GM12891 (cell line): ENCODE measurements at places on chromosomes 5 and 9.

GRCh38 chr9:29826421-29826820 lies 2253.1 kb upstream of the C9orf72 start:
- DNase-seq, result no peak

- DNase-seq, result no peak
Observed at GRCh38 chr5:89080467-89081116, 197.6 kb upstream of the MEF2C start.

DNA sequence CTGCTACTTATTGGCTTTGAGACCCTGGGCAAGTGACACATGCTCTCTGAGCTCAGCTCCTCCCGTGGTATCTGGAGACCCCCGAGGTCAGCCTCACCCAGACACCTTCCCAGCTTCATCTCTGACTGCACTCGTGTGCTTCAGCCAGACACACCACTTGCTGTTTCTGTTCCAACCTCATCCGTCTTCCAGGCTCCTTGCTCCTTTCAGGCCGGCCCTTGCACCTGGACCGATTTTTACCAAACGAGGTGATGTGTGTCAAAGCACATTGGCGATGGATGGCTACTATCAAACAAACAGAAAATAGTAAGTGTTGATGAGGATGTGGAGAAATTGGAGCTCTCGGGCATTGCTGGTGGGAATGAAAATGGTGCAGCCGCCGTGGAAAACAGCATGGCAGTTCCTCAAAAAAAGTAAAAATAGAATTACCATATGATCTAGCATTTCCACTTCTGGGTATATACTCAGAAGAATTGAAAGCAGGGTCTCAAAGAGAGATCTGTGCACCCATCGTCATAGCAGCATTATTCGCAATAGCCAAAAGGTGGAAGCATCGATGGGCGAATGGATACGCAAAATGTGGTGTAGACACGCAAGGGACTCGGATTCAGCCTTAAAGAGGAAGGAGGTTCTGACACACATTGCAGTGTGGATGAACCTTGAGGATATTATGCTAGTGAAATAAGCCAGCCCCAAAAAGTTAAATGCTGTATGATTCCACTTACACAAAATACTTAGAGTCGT lies 96.1 kb upstream of the IER5L start:
- no peak for DNase-seq

DNA sequence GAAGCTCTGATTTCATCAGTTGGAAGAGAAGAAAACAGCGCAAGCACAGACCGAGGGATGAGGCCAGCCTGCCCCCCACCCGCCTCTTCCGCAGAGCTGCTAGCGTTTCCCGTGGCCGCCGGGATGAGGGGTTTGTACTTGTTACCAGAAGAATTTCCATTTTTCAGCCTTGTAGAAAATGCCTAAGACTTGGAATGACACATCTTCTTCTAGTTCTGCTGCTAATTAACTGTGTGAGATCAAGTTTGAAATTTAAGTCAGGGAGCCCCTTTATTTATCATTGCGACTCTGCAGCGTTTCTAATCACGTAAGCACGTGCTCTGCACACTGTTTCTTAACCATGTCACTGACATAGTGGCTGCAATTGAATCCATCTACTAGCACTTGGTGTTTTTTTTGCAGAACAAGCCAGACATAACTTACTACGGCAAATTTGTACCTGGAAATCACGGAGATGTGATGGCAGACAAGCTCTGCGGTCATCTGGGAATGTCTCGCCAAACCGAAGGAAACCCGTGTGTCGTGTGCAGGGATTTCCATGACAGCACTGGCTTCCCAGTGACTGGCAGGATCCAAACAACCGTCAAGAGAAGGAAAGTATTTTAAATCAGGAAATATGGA lies 41.8 kb upstream of the ROR2 start:
- no peak for DNase-seq

GRCh38 chr9:69454321-69454720 lies 129.3 kb downstream of the ENTREP1 start:
- no peak for DNase-seq

- DNase-seq, result no peak
Observed at GRCh38 chr5:81183811-81184748, 49.0 kb upstream of the CKMT2 start.

- no peak for DNase-seq
Observed at GRCh38 chr9:108643731-108644510, 211.9 kb downstream of the ACTL7B start.

DNA sequence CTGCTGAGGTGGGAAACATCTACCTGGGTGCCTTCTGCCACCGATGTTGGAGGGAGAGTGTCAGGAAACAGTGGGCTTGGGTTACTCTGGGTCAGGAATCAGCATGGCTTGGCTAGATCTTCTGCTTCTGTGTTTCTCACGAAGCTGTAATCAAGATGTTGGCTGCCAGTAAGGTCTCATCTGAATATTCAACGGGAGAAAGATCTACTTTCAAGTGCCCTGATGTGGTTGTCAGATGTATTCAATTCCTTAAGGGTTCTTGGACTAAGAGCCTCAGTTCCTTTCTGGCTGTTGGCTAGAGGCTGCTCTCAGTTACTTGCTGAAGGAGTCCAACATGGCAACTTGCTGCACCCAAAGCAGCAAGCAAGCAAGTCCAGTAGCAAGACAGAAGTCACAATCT lies 41.9 kb upstream of the STOM start:
- DNase-seq, result no peak

- no peak for DNase-seq
Observed at GRCh38 chr5:178769617-178770260, 39.3 kb upstream of the ZNF354A start.

- no peak for DNase-seq
Observed at GRCh38 chr5:56410696-56411095, 177.6 kb upstream of the ANKRD55 start.

- no peak for DNase-seq
Observed at GRCh38 chr5:122500245-122501088, 188.4 kb downstream of the SNCAIP start.

- DNase-seq, result no peak
Observed at GRCh38 chr5:62331921-62332320, 25.9 kb downstream of the KIF2A start.

GRCh38 chr5:106380736-106381135 lies 1290.0 kb downstream of the EFNA5 start:
- no peak for DNase-seq

DNA sequence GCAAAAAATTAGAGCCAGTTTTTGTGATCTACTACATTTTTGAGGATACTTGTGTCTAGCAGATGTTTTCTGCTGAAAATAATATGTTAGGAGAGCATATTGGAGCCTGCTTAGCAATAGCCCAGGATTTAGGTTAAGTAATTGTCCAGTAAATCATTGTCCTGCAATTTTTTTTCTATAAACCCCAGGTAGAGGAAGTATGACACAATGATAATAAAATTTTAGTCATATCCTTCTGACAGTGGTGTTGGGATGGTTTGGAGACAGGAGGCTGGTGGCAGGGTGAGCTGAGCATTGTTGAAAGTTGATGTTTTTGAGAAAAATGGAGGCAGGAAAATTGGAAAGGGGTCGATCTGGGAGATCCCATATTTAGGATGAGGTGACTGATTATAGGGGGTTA lies 3.5 kb downstream of the SNCAIP start:
- no peak for DNase-seq

DNA sequence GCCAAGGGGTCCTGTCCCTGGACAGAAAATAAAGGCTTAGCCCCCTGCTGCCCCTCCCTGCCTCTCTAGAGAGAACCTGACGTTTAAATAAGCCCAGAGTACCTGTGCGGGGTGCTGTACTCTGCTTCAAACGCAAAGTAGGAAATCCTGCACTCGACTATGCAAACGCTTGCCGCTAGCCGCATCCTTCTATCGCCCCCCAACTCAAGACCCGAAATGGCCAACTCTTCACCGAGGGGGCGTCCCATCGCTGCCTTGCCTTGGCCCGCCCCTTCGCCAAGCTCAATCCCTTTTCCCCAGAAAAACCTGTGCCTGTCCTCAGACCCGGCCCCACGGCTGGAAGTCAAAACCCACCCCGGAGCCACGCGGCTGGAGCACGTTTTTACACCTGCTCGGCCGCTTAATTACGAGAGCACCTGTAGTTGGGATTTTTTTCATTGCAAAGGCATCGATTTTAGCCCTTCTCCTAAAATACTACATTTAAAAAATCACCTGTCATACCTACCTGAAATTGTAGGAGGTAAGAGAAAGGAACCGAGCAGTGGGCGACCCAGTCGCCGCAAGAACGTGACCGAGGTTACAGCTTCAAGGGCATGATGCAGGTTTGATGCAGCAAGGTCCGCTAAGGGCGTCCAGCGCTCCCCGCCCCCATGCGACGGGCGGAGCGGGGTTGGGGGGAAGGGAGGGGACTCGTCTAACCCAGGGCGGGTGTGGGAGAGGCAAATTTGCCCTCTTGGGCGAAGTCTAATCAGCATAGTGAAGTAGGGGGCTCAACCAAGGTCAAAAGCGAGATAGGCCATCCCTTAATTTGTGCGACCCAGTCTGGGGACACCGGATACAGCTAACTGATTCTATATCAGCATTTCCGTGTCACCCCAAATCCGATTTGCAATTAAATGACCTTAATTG lies 3.5 kb downstream of the ELAVL2 start:
- DNase-seq, result no peak

DNA sequence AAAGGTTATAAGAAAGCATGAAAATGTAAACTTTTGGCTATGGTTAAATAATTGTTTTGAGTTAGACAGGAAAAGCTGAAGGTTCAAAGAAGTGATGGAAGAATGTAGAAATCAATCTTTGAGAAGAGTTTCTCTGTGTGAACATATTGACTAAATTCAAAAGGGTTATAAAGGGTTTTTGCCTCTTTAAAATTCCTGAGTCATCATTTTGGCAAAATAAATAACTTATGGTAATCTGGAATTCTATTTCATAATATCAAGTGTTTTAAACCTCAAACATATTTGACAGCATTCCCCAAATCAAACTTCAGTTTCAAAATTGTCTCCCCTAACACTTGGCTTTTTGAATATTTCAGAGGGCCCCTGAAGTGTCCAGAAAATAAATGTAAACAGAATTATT lies 60.6 kb upstream of the SPINK5 start:
- DNase-seq, result no peak

DNA sequence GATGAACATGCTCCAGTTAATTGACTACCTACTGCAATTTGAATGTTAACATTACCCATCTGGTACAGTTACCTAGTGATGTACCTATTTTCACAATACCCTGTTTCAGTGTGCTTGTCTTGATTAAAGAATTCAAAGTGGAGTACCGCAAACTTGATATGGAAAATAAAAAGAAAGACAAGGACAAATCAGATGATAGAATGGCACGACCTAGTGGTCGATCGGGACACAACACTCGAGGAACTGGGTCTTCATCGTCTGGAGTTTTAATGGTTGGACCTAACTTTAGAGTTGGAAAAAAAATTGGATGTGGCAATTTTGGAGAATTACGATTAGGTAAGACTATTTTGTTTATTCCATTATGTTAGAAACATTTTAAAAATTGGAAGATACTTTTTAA lies 33.5 kb downstream of the CSNK1G3 start:
- no peak for DNase-seq

GRCh38 chr9:76912636-76913275 lies 6.8 kb upstream of the PRUNE2 start:
- DNase-seq, result no peak

GRCh38 chr5:108905805-108906204 lies 158.1 kb downstream of the FER start:
- no peak for DNase-seq

GRCh38 chr5:87394411-87395165 lies 18.1 kb downstream of the CCNH start:
- no peak for DNase-seq

DNA sequence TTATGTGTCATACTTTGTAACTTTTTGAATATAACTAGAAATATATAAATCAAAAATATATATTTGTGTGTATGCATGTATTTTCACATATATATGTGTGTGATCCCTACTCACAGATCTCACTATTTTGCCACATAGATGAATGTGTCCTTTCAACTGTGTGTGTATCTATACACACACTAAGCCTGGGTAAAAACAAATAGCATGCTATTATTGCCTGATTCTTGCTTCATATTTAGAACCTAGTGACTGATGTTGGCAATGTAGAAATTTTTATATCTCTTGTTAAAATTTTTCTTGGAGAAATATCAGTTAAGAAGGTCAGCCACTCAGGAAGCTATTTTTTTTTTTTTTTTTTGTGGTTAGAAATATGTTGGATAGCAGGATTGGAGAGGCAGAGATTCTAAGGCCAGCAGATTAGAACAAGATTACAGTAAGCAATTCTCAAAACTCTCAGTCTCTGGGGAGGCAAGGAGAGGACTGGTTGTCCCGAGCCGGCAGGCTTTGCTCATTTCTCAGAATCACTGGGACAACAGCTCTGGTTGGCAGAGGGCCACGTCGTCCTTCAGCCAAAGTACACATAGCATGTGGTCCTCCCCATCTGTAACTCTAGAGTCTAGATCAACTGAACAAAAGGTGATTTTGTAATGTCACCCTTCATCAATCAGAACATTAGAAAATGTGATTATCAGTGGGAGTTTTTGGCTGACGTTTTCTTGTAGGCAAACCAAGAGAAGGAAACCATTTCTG lies 19.7 kb downstream of the C6 start:
- no peak for DNase-seq
